GM12891 (cell line): ENCODE measurements at places on chromosomes 4 and X.

GRCh38 chrX:70636218-70636617, 191.6 kb downstream of the DLG3 start:
- no peak for DNase-seq

- DNase-seq = no peak
Observed at GRCh38 chr4:179110816-179111215, 1668.6 kb upstream of the AGA start.

GRCh38 chrX:7582191-7582590, 260.8 kb upstream of the VCX start:
- no peak for DNase-seq

GRCh38 chr4:39621582-39621981, 17.1 kb downstream of the SMIM14 start:
- DNase-seq = no peak

- no peak for DNase-seq
Observed at GRCh38 chr4:72432975-72433374, 136.0 kb downstream of the ADAMTS3 start.

DNA sequence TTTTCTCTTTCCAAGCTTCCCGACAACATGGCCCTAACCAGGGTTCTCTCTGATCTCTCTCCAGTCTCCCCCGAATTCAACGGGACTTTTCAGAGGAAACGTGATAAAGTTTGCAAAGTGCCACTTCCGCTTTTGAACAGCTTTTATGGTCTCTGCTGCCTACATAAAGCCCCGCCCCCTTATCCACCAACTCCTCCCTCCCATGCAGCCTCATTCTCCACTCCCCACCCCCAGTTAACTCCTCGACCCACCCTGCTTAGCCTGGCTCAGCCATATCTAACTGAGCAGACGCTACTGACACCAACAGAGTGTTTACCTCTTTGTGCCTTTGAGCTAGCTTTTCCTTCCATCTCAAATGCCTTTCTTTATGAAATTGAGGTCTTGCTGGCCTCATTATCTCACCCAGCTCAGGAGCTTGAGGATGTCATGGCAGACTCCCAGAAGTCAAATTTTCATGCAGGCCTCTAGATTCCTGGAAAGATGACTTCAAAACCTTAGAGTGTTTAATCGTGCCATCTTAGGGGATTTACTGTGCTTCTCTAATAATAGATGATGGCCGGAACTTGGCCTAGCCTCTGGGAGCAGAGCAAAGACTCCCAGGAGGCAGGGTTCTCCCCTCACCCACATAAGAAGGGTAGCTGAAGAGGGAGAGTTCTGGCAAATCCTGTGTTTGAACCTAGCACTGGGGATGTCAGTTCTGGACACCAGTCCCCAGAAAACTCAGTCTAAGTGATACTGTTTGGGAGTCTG, 606.0 kb downstream of the BCOR start:
- no peak for DNase-seq

DNA sequence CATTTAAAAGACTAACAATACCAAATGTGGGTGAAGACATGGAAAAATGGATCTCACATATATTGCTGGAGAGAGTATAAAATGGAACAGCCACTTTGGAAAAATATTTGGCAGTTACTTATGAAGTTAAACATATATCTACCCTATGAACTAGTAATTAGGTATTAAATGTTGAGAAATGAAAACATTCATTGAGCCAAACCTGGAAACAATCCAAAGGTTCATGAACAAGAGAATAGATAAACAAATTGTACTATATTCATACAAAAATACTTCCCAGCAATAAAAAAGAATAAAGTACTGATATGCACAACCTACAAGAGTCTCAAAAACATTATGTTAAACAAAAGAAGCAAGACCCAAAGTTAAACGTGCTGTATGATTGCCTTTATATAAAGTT, 4.0 kb upstream of the EGF start:
- DNase-seq = no peak

GRCh38 chr4:128830906-128831503, 21.5 kb downstream of the JADE1 start:
- no peak for DNase-seq

- no peak for DNase-seq
Observed at GRCh38 chr4:8748236-8748575, 123.4 kb downstream of the HMX1 start.

DNA sequence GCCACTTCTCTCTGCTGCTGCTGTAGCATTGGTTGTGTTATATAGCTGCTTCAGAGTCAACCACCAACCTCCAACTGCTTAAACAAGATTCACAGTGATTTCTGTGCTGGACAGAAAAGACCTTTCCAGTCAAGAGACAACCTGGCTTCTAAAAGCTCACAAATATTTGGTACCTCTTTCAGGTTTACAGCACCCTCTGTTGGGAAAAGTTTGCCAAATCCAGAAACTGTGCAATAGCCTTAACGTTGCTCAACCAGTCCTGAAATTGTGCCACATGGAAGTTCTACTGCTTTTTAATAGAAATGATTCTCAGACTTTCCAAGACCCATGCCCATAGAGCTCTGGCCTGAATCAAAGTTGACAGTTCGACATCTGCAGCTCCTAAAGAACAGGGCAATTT, 842.1 kb upstream of the HTR2C start:
- no peak for DNase-seq

- DNase-seq = peak; percentile 5
Observed at GRCh38 chr4:26299254-26299882, 21.4 kb upstream of the RBPJ start.

- DNase-seq = no peak
Observed at GRCh38 chrX:10240918-10241317, 84.1 kb downstream of the CLCN4 start.

DNA sequence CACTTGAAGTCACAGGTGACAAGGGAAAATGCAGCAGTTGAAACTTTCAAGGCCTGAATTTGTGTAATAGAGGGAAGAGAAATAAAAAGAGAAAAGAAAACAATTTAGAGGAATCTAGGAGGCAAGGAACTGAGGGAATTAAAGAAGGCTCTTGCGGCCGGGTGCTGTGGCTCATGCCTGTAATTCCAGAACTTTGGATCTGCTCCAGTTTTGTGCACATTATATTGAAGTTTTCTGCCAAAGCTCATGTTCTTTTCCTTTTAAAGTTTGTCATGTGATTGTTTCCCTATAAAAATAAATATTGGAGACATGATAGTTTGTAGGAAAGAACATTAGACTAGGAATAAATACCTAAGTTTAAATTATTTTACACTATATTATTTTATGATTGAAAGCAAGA, 433.9 kb upstream of the CPEB2 start:
- no peak for DNase-seq

DNA sequence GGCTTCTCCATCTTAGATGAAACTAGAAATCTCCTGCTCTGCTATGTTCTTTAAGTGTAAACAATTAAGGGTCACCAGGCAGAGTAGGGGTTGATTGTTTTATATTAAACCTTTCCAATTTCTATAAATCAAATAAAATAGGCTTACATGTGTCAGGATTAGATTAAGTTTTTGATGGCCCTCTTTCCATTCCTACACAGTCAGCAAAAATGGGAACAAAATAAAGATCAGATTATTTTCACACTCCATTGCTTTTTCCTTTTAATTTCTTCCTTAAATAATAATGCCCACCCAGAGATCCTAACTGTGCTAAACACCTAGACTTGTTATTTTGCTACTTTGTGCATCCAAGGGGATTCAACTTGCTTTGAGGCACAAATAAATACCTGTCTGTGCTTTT, 381.4 kb upstream of the MAGEB16 start:
- no peak for DNase-seq

DNA sequence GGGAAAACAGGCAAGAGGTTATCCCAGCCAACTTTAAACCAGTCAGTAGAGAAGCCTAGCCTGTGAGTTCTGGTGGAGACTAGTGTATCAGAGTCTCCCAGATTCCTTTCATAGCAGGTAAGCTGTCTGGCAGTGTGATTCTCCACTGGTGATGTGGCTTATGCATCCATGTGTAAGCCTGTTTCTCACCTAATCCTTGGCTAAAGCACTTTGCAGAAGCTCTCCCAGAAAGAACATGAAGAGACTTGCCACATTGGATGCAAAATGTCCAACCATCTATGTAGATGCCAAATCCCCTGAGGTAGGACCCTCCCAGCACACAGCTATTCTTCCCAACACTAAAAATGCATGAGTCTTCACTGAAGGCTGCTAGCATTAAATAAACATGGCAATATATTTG, 111.7 kb downstream of the CHRNA9 start:
- no peak for DNase-seq

DNA sequence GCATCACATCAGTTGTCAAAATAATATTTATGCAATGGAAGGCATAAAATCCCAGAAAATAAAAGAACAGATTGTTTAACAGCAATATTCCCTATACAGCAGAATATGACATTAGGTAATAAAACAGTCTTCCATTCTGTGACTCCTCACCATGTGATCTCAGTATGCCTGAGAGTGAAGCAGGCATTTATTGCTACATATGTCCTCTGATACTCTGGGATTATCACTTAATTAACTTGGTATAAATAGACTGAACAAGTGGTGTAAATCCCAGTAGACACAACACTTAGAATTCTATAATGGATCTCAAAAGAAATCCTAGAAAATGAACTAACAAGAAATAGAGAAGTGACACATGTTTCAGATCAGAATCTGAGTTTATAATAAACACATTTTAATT, 841.3 kb downstream of the PDHA2 start:
- DNase-seq = no peak

- DNase-seq = no peak
Observed at GRCh38 chrX:109667986-109668385, 43.0 kb upstream of the KCNE5 start.

DNA sequence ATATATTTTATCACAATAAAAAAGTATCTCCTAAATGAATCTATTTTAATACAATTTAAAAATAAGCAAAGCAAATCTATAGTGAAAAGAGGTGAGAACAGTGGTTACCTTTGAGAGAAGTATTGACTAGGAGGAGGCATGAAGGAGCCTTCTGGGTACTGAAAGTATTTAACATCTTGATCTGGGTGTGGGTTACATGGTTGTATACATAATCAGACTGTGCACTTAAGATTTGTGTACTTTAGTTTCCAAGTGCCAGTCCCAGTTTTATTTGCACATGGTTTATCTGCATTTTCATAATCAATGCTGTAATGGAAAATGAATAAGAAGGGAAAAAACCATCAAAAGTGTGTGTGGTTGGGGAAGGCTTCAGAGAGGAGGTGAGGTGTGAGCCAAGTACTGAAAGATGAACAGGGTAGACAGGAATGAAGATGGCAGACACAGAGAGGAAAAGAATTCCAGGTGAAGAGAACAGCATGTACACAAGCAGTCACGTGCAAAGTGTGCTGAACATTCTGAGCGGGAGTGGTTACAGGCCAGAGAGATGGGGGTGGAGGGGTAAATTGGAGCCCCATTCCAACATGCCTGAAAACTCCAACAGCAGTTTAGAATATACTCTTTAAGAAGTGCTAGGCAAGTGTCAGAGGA, 14.6 kb downstream of the MAP7D2 start:
- DNase-seq = no peak

- DNase-seq = no peak
Observed at GRCh38 chr4:48262926-48263325, 6.7 kb downstream of the TEC start.

- no peak for DNase-seq
Observed at GRCh38 chr4:80798082-80798481, 232.4 kb upstream of the BMP3 start.

DNA sequence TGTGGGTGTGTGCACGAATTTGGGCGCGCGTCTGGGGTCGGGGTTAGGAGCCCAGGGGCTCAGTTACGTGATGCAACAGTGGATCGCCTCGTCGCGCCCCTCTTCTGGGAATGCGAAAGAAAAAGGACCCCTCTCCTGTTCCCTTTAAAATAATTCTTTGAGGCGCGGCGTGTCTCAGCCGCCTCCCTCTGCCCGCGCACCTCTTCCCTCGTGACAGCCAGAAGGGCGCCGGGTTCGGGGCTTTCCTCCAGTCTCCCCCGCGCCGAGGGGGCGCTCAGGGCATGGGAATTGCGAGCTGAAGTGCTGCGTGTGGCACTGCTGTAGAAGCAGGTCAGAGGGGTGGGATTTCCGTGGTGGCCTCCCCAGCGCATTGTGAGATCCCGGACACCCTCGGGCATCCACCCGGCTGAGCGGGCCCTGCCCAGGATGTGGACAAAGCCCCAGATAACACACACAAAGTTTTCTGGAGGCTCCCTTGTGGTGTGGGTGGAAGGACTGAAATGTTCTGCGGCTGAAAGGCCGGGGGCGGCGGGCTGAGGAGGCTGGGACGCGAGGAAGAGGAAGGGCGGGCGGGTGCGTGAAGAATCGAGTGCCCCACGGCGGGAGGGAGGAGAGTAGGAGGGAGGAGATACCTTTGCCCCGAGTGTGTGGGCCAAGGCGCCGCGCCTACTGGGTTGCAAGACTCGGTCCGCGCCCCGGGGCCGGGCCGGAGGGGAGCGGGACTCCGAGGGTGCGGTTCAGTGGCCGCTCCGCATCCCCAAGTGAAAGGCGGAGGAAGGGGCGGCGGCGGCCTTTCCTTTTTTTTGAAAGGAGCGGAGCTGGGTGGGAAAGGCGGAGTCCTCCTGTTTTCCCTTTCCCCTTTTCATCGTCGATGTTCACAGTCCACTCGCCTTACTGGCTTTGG, 752 bp downstream of the SEPTIN11 start:
- DNase-seq = peak; percentile 35

DNA sequence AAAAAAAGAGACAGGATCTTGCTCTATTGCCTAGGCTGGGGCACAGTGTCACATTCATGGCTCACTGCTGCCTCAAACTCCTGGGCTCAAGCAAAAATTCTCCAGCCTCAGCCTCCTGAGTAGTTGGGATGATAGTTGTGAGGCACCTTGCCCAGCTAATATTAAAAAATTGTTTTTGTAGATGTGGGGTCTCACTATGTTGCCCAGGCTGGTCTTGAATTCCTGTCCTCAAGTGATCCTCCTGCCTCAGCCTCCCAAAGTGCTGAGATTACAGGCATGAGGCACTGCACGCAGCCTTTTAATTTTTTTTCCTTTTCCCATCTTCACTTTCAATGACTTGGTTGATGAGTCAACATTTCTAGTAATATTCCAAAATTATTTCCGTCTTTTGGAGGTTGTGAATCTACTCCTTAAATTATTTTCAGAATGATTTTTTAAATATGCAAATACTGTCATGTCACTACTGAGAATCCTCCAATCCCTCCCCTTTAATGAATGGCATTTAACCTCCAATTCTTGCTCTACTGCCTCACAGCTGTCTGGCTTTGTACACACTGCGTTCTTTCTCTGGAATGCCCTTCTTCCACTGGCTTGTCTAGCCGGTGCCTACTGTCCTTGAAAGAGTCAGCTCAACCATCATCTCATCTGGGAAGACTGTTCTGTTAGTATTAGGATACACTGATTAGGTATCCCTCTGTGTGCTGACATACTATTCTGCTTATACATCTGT, 27.5 kb upstream of the DCTD start:
- no peak for DNase-seq

GRCh38 chr4:168496834-168497233, at the start of gene PALLD:
Gene PALLD, plus strand, starts transcription at chr4:168497052.
- DNase-seq = no peak

DNA sequence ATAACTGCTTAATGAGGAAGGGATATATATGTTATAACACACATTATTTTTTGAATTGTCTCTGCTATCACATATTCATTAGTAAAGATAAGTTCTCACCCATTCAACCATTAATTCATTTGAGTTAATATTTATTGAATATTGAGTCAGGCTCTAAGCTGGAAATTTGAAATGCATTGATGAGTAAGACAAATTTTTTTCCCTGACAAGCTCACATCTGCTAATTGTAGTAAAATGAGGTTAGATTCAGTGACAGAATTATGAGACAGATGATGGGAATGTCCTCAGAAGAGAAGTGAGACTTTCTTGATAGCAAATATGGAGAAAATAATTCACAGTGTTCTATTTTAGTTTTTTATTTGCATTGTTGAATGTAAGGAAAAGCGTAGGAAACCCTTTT, 194.3 kb downstream of the SLC4A4 start:
- no peak for DNase-seq

GRCh38 chr4:52371841-52372240, 287.3 kb downstream of the USP46 start:
- DNase-seq = no peak

- peak; percentile 49 for DNase-seq
Observed at GRCh38 chrX:9708923-9709553, 56.6 kb downstream of the GPR143 start.
